Ovary (tissue), 10 donors: ENCODE measurements at places on chromosomes 6 and 20. TPM values are rescaled to one million over a fixed set of nuclear protein-coding genes. Genes with fewer than 3 reads are reported as not detected.

CCHCR1 gene
- total RNA-seq, result 23.6 TPM

CLDN20 gene
- not detected for total RNA-seq

B3GAT2 gene
- total RNA-seq, result not detected

PRDM13 gene
- total RNA-seq, result not detected

WASF1 gene
- 17.3 TPM for total RNA-seq

DNA sequence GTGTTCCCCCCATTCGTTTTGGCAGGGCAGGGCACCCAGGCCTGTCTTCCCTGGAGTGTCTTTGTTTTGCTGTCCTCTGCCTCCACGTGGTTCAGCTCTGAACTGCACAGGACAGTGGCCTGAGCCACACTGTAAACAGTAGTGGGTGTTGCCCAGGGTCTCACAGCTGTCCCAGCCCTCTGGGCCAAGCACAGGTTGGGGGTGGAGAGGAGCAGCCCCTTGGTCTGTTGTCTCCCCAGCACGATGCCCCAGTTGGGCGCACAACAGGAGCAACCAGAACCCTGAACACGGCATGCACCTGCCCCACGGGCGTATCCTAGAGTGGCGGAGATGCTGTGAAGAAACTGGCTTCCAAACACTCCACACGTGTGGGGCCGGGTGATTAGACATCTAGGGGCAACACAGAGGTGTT, 14.4 kb downstream of the CCDC167 start:
- H3K27ac ChIP-seq, result no peak overlapping the region
- H3K4me1 ChIP-seq, result no peaks in the 10 kb centered on the region
- no peak for DNase-seq
- H3K36me3 ChIP-seq, result no peaks in the 10 kb centered on the region

- peak; percentile 33 for DNase-seq
- no peak overlapping the region for H3K4me3 ChIP-seq
- H3K27me3 ChIP-seq, result no peaks in the 10 kb centered on the region
- H3K4me1 ChIP-seq, result no peaks in the 10 kb centered on the region
Observed at GRCh38 chr20:43187476-43188233, 2.1 kb downstream of the PTPRT start.

DNA sequence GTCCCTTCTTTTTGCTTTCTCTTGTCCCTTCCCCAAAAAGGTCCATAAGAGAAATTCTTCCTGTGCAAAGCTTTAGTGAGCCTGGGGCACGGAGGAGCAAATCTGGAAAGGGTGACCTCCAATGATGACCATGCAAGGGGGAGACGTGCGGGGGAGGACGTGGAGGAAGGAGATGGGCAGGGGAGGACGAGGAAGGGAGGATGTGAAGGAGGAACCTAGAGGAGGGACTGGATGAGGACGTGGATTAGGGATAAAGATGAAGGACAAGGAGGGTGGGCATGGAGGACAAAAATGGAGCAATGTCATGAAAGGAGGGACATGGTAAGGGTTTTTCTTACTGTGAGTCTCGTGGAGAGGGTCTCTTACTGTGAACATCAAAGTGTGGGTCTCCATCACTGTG, 139.5 kb downstream of the ERMARD start:
- no peak overlapping the region for H3K4me3 ChIP-seq
- H3K27ac ChIP-seq, result no peak overlapping the region
- H3K4me1 ChIP-seq, result peaks cover 9% of the 10 kb centered on the region
- no peaks in the 10 kb centered on the region for H3K27me3 ChIP-seq
- no peaks in the 10 kb centered on the region for H3K36me3 ChIP-seq

DNA sequence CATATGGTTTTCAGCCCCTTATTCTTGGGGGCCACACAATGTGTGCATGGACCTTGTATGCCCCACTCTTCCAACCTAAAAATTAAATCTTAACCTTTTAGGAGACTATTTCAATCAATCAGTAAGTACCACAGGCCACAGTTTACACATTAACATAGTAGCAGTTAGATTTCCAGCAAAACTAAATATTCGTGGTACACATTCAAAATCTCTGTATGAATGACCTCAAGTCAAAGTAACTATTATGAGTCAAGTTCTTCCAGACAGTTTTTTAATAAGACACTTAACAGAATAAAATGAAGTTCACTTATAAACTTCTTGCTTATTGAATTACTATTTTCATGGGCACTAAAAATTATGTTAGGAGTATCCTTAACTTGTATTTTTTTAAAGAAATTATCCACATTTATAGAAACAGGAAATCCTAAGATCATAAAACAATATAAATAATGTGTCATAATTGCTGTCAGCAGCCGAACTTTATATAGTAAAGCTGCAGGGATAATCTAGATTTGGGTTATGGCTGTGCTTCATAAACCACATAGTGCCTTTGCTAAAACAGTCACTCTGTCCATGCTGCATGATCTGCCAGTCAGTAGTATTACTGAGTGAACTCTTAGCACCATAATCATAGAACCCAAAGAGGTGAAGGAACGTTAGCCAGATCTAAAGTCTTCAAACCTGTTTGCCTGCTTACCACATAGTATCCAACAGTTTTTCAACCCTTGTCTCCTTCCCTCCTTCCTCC, 21.7 kb downstream of the SEC63 start:
- no peak overlapping the region for H3K27ac ChIP-seq
- H3K36me3 ChIP-seq, result no peaks in the 10 kb centered on the region
- H3K4me3 ChIP-seq, result no peak overlapping the region
- H3K4me1 ChIP-seq, result peaks cover 1% of the 10 kb centered on the region
- H3K27me3 ChIP-seq, result no peaks in the 10 kb centered on the region

DNA sequence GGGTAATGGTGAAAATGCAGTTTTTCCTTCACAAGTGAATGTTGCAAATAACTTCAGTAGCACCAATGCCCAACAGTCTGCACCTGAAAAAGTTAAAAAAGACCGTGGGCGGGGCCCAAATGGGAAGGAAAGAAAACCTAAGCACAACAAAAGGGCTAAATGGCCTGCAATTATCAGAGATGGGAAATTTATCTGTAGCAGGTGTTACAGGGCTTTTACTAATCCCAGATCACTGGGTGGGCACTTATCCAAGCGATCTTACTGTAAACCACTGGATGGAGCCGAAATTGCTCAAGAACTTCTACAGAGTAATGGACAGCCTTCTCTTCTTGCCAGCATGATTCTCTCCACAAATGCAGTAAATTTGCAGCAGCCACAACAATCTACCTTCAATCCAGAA, 64.8 kb upstream of the SMIM8 start:
- H3K27ac ChIP-seq, result no peak overlapping the region
- no peaks in the 10 kb centered on the region for H3K36me3 ChIP-seq
- no peak overlapping the region for H3K4me3 ChIP-seq
- DNase-seq, result no peak
- no peaks in the 10 kb centered on the region for H3K27me3 ChIP-seq

GRCh38 chr6:6256259-6256658, 64.2 kb downstream of the F13A1 start:
- no peaks in the 10 kb centered on the region for H3K27me3 ChIP-seq
- no peaks in the 10 kb centered on the region for H3K36me3 ChIP-seq
- H3K27ac ChIP-seq, result no peak overlapping the region
- DNase-seq, result no peak
- H3K4me1 ChIP-seq, result no peaks in the 10 kb centered on the region

DNA sequence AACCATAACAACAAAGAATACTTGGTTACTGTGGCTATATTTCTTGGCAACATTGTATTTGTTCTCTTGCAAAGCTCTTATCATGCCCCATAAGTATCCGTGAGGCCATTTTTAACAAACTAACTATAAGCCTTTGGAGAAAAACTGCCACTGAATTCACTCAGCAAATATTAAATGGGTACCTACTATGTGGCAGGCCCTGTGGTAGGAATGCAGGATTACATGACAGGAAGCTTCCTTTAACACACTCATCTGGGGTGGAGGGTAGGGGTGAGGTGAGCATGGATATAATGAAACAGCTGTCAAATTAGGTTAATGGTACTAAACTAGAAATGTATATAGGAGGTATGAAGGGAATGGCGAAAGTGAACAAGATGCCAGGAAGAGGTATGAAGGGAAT, 504.8 kb downstream of the MEI4 start:
- DNase-seq, result no peak
- H3K4me3 ChIP-seq, result no peak overlapping the region

DNA sequence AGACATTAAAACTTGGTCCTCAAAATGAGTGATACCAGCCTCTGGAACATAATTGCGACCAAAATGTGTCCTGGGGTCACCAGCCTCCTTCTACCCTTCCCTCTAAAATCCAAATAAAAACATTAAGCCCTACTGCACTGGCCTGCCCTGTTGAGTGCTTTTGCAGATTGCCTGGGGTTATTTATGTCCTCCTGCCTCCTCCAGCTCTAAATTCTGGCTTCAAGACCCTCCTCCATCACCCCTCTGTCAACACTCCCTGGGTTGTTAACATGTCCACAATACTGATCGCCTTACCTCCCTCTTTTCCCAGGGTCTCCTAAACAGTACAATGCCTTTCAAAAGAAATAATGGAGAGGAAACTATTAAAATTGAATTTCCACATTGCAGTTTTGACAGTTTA, 327.5 kb downstream of the NRN1 start:
- H3K4me1 ChIP-seq, result no peaks in the 10 kb centered on the region
- H3K27me3 ChIP-seq, result no peaks in the 10 kb centered on the region
- DNase-seq, result no peak
- H3K4me3 ChIP-seq, result no peak overlapping the region

GRCh38 chr20:20063941-20064702, 11.8 kb downstream of the CFAP61 start:
- DNase-seq, result no peak
- no peaks in the 10 kb centered on the region for H3K4me1 ChIP-seq
- no peak overlapping the region for H3K27ac ChIP-seq
- H3K4me3 ChIP-seq, result no peak overlapping the region

- no peaks in the 10 kb centered on the region for H3K27me3 ChIP-seq
- H3K36me3 ChIP-seq, result no peaks in the 10 kb centered on the region
- peaks cover 4% of the 10 kb centered on the region for H3K4me1 ChIP-seq
- DNase-seq, result no peak
- H3K4me3 ChIP-seq, result peak overlapping the region; percentile 18
Observed at GRCh38 chr20:60137657-60138245, 179.5 kb downstream of the CDH26 start.

- H3K36me3 ChIP-seq, result no peaks in the 10 kb centered on the region
- H3K4me1 ChIP-seq, result peaks cover 2% of the 10 kb centered on the region
- DNase-seq, result no peak
Observed at GRCh38 chr6:80366051-80366450, 259.6 kb downstream of the BCKDHB start.

- DNase-seq, result no peak
- H3K27me3 ChIP-seq, result no peaks in the 10 kb centered on the region
- no peaks in the 10 kb centered on the region for H3K4me1 ChIP-seq
- H3K36me3 ChIP-seq, result no peaks in the 10 kb centered on the region
Observed at GRCh38 chr6:38982470-38982869, 66.1 kb upstream of the GLP1R start.

DNA sequence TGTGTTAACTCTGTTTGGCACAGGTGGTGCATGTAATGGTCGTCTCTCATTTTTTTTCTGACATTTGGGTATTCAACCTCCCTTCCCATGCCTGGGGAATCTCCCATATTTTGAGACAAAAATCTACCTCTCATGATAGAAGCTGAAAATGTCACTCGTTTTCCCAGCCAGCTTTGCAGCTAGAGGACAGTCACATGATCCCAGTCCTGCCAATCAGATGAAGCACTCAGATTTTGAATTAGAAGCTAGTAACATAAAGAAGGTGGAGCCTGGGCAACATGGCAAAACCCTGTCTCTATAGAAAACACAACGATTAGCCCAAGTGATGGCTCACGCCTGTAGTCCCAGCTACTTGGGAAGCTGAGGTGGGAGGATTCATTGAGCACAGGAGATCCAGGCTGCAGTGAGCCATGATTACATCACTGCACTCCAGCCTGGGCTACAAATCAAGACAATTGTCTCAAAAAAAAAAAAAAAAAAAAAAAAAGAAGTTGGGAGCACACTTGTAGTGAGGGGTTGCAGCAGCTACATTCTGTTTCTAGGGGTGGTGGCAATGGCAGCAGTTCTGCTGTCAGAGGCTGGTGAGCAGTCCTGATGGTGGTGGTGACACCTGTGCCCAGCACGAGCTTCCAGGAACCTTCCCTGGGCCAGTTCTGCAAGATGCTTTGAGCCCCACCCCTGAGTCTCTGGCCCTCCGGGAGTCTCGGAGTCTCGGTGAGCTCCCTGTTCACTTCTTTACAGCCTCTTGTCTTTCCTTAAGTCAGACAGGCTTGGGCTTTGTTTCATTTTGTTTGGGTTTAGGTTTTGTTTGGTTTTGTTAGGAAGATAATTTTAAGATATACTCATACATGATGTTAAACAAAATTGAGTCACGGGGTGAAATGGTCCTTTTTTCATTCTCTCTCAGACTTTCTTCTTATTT, 94.1 kb upstream of the KCNG1 start:
- H3K4me3 ChIP-seq, result no peak overlapping the region
- peaks cover 12% of the 10 kb centered on the region for H3K4me1 ChIP-seq
- no peak for DNase-seq
- H3K27ac ChIP-seq, result no peak overlapping the region
- H3K27me3 ChIP-seq, result no peaks in the 10 kb centered on the region

DNA sequence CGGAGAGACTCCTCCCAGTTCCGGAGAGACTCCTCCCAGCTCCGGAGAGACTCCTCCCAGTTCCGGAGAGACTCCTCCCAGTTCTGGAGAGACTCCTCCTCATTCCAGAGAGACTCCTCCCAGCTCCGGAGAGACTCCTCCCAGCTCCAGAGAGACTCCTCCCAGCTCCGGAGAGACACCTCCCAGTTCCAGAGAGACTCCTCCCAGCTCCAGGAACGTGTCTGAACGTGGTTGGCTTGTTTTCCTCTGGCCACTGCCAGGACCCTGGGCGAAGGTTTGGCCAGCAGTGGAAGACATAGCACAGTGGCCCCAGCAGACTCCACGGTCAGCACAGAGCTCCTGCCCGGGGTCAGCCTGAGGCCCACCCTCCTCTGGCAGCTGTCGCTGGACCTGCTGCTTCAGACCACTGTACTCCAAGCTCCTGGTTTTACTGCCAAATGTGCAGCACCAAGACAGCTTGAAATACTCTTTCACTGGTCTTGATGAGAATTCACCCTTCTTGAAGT, 122.3 kb upstream of the AFDN start:
- H3K36me3 ChIP-seq, result no peaks in the 10 kb centered on the region
- no peak for DNase-seq
- peaks cover under 1% of the 10 kb centered on the region for H3K4me1 ChIP-seq

DNA sequence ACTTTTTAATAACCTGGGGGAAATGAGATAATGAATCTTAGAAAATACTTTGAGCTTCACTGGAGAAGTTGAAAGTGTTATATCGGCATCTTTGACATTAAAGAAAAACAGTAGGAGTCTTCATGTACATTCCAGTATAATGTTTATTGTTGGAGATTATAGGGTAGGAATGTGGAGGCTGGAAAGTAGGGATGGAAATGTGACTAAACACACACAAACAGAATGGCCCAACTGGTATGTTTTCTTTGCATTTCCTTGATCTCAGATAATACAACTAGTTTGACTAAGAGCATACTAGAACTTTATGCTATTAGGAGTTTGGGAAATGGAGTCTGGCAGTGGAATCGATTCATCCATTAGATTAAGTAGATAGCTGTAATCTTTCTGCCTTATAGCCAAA, 10.1 kb upstream of the BAG2 start:
- H3K27me3 ChIP-seq, result no peaks in the 10 kb centered on the region
- no peaks in the 10 kb centered on the region for H3K36me3 ChIP-seq
- no peak for DNase-seq
- no peak overlapping the region for H3K4me3 ChIP-seq
- no peaks in the 10 kb centered on the region for H3K4me1 ChIP-seq

GRCh38 chr20:2173186-2173585, 71.6 kb downstream of the STK35 start:
- H3K27ac ChIP-seq, result no peak overlapping the region
- H3K4me3 ChIP-seq, result no peak overlapping the region

- no peak overlapping the region for H3K27ac ChIP-seq
- no peaks in the 10 kb centered on the region for H3K36me3 ChIP-seq
- no peak overlapping the region for H3K4me3 ChIP-seq
- DNase-seq, result no peak
- H3K27me3 ChIP-seq, result no peaks in the 10 kb centered on the region
Observed at GRCh38 chr6:157649311-157650260, 173.5 kb upstream of the SNX9 start.
